Activated naive CD4-positive, alpha-beta T cell treated with anti-CD3 and anti-CD28 coated beads, Interleukin-2, amount 50 U/mL, for 72 hours (primary cell): ENCODE measurements at places on chromosomes 1 and 21.

GRCh38 chr1:207920444-207921021, 9.6 kb upstream of the CD34 start:
- no peak for DNase-seq

DNA sequence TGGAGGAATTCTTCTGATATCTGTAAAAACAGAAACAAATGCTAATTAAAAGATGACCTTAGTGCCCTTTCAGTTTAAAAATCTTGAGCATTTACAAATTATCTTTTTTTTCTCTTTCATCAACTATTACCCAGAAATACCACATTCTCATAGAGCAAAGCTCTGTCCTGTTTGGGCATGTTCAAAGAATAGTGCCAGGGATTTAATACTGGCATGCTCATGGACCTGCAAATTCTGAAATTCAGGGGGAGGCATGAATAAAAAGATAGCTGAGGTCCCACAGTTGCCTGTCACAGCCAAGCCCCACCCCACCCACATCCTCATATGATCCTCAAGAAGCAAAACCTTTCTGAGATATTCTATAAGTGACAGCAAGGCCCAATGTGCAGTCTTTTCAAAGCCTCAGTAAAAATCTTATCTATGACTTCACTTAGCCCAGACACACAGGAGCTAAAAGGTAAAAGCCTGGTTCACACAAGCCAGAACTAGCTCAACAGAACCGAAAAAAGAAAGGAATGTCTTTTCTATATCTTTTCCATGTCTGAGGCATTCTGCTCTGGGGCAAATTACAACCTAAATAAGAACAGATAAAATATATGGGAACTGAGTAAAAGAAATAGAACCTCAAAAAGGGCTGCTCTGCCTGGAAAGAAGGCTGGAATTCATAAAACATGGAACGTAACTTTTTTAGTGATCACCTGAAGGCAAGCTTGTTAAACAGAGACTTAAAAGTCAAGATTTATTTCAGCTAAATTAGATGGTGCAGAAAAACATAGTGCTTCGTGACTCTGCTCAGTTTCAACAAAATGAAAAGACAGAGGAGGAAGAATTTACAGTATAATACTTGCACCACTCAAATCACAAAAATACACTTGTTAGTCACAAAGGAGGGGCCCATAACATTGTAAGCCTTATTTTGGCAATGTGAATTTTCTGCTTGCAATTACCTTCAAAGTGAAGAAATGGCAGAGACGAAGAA, 11.0 kb downstream of the WLS start:
- DNase-seq = no peak

DNA sequence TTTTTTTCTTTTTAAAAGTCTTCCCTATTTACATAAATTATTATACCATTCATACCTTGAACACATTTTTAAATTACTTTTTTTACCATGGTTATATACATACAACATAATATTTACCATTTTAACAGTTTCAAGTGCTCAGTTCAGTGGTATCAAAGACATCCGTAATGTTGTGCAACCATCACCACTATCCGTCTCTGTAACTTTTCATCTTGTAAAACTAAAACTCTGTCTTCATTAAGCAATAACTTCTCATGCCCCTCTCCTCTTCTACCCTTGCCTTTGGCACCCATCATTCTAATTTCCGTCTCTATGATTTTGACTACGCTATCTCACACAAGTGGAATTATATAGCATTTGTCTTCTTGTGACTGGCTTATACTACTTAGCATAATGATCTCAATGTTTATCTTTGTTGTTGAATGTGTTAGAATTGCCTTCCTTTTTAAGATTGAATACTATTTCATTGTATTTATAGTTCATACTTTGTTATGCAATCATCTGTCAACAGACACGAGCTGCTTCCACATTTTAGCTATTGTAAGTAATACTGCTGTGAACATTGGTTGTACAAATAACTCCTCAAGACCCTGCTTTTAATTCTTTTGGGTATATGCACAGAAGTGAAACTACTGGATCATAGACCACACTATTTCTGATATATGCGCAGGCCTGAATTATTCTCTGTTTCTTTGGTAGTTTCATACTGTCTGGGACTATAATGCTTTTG, 689.5 kb upstream of the NCAM2 start:
- no peak for DNase-seq

- no peak for DNase-seq
These were observed 179.5 kb upstream of the VAMP3 start for GRCh38 chr1:7591565-7591964.

- no peak for DNase-seq
These were observed 55.7 kb upstream of the ETV3 start for GRCh38 chr1:157193702-157194391.

- DNase-seq = no peak
These were observed 23.8 kb downstream of the KCNA2 start for GRCh38 chr1:110582378-110582777.

GRCh38 chr21:44959376-44960091, 19.7 kb downstream of the SLX9 start:
- DNase-seq = no peak

DNA sequence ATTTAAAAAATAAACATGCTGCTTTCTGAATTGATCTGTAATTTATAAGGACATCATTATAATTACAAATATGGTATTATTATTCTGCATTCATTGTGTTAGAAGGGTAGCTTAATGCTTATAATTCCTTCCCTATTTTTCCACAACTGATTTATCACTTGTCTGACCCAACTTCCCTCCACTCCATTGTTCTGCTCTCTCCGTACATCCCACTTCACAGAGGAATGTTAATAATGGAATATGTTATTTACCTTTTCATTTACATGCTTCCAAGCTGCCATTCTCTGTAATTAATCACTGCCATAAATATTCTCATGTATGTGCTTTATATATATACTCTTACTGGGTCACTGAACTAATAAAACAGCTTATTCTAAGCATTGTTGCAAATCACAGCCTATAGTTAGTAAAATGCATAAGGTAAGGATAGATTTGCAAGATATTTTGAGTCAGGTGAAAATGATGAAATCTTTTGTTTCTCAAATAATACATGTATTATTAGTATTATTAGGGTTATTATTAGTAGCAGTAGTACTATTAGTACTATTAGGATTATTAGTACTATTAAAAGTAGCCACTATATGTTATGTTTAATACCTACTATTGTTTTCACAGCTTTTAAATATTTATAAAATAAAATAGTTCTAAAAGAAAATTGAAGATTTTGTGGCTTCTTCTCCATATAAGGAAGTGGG, 70.6 kb upstream of the NEK7 start:
- no peak for DNase-seq

DNA sequence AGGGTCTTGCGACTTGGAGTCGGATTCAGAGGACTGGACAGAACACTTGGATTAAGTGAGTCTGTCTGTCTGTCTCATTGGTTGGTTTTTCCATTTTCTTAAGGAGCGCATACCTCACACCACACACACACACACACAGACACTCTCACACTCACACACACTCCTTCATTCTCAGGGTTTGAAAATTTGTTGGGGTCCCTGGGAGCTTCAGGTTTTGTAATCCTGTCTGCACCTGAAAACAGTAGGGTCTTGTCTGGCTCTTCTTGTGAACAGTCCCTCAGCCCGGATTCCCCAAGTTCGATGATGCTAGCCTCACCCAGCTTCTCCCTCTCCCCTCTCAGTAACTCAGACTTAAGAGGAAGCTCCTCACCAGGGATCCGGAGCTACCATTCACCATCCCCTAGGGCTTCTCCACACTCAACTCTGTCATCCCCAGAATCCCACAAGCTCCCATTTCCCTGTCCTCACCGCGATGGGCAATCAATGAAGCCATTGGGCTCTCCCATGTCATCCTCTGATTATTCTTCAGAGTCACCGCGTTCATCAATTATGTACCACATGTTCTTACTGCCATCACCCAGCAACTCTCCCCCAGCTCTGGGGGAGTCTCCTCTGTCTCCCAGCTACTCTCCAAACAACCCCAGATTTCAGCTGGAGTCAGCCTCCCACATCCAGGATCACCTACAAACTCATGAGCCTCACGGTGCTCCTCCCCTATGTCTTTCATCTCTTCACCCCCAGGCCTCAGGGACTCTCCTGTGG, 1530.9 kb upstream of the TPTE start:
- DNase-seq = no peak

DNA sequence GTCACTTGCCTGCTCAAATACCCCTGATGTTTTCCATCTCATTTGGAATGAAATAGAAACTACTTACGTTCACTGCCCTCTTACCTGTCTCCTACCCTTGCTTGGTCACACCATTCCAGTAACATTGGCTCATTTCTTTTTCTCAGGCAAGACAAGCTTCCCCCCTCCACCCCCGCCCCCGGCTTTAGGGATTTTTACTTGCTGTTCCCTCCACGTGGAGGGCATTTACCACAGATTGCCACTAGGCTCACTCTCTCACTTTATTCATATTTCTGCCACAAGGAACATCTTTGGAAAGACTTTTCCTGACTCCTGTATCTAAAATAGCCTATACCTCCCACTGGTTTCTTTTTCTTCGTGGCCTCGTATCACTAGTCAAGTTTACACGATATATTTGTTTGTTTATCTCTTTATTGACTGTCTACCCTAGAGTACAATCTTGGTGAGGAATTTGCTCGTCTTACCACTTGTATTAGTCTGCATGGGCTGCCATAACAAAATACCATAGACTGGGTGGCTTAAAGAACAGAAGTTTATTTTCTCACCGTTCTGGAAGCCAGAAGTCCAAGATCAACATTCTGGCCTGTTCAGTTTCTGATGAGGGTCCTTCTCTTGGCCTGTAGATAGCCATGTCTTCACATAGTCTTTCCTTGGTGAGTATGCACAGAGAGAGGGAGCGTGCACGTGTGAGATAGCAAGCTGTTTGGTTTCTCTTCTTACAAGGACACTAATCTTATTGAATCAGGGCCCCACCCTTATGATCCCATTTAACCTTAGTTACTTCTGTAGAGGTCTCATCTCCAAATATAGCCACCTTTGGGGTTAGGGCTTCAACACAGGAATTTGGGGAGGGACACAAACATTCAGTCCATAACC, 126.2 kb downstream of the NRDC start:
- no peak for DNase-seq

DNA sequence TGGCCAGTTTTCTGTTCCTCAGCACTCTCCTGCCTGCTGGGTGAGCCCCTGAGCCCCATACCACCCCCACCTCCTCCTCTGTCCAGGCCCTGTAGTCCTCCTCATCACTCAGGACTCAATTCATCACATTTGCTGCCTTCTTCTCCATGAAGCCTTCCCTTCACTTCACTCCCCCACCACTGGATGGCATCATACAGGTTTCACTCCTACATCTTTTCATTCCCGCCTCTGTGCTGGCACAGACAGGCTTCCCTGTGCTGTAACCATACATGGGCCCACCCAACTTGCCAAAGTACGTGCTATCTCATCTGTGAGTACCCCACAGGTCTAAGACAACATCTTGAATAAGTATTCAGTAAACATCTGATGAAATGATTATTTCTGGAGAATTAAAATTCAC, 56.9 kb downstream of the SLC45A1 start:
- DNase-seq = no peak

DNA sequence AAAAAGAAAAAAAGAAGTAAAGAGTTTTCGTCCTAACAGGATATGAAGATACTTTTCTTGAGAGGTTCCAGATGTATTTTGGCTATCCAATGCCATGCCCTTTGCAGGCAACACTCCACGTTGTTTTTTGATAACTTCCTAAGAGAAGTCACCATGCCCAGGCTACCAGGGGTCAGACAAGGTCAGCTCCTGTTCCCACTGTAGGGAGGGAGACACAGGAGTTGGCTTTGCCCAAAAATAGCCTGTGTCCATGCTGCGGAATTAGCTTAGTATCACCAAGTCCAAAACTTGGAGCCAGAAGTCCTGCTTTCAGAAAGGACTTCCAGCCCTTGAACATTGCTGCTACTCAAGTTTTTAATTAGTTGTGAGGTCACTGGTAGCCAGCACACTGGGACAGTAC, 62.1 kb upstream of the NRIP1 start:
- no peak for DNase-seq

DNA sequence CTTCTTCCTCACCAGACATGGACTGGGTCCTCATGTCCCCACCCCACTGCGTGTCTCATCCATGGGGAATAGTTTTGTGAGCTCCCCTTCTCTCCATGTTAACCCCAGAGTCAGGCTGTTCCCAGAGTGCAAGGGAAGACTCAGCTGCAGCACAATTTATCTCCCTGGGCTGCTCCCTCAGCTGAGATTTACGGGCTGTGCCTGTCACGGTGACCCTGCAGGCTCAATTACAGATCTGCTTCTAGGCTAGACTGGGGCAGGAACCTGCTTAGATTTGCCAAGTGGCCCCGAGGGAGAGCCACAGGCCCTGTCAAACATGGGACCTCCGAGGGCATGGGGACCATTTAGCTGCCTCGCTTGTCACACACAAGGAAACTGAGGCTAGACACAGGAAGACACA, 37.8 kb downstream of the CDCP2 start:
- no peak for DNase-seq

DNA sequence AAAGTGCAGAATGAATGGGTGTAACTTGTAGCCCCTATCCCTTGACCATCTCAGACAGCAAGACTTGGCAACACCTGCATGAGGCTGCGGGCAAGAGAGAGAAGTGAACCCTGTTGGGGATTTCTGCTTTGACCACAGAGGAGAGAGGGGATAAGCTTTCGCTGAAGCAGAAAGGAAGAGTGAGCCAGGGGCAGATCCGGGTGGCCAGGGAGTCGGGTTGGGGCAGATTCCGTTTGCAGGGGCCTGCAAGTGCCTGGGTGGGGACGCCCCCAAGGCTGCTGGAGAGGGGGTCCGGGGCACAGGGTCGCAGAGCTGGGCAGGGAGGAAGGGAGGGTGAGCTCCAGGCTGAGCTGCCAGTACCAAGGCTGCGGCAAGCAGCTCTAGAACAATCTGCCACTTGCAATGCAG, 25.3 kb upstream of the PIK3CD start:
- peak; percentile 18 for DNase-seq

DNA sequence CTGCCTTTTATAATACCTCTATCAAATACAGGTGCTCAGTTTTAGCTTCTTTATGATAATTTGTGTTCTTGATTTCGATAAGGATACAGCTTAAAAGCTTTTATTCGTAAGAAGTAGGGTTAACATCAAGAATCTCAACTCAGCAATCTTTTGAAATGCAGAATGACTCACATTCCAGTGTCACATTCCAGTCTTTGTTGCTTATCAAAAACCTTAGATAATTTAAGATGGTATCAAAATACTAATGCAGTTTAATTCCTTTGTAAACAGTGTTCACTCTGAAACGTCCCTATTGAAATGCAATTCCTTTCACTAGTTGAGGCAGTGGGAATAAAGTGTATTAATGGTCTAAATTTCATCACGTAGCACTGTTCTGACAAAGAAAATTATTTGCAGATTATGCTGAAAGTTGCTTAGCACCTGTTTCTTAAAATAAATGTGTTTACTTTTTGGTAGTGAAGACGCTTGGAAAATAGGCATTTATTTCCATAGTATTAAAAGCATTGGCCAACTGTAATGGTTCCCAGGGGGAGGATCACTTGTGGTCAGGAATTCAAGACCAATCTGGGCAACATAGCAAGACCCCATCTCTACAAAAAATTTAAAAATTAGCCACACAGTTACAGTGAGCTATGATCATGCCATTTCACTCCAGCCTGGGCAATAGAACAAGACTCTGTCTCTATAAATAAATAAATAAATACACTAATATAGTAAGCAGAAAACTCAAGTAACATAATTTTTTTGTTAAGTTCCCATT, 10.1 kb upstream of the CNN3 start:
- no peak for DNase-seq
